NCI-H524 treated with DMSO at 0.1 percent for 48 hours (cell line): ENCODE measurements at places on chromosomes 1 and 21.

DNA sequence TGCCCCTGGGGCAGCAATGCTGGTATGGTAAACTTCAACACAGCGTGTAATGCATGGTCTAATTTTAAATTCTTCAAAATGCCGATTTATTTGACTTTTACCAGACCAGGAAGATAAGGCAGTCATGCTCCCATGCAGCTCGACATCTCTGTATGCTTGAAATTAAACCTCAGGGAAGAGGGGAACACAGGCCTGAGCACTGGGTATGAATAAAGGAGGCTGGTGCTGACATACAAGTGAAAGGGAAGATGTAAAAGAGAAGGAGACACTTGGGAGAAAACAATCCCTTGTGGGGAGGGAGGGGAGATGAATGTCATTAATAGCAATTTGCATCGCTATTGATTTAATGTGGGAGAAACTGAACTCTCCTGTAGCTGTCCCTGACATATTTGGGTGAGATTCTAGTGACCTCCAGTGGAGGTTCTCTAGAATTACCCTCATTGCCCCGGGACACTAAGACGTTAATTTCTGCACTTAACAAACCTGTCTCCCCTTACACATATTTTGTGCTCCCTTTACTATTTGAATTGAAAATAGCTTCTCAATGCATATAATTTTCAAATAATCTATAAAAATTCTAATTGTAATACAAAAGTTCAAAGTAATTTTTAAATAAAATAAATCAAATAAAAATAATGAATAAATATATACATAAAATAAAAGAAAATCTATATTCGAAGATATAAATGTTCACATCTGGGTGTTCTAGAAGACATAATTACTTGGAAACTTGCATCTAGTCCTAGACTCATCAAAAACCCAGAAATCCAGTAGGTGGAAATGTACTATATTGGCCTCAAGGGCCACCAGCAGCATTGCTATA, 283.1 kb downstream of the LMX1A start:
- no peak for DNase-seq

- DNase-seq = no peak
These were observed 59.2 kb downstream of the WARS2 start for GRCh38 chr1:119081267-119081666.

GRCh38 chr1:160148121-160148520, 3.3 kb upstream of the ATP1A4 start:
- no peak for DNase-seq

DNA sequence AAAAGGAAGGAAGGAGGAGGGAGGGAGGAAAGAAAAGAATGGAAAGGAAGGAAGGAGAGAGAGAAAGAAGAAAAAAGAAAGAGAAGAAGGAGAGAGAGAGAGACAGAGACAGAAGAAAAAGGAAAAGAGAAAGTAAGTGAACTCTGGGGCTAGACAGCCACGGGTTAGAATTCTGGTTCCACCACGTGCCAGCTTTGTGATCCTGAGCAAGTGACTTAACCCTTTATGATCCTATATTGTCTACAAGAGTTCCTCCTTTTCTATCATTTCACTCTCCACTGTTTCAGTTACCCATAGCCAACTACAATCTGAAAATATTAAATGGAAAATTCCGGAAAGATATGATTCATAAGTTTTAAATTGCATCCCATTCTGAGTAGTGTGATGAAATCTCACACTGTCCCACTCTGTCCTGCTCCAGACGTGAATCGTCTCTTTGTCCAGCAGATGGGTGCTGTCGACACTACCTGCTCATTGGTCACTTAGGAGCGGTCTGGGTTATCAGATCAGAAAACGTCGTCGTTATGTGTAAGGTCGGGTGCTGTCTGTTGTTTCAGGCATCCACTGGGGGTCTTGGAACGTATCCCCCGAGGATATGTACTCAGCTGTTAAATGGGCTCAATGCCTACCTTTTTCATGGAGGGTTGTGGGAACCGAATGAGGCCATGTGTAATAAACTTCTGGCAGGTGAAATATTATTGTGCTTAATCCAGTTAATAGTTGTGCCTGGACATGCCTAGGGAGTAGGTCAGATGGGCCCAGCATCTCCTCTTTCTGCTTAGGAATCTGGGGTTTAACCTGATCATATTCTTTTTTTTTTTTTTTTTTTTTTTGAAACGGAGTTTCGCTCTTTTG, 19.1 kb downstream of the TMEM51 start:
- no peak for DNase-seq

GRCh38 chr1:184258525-184258924, 128.3 kb upstream of the C1orf21 start:
- DNase-seq = no peak

DNA sequence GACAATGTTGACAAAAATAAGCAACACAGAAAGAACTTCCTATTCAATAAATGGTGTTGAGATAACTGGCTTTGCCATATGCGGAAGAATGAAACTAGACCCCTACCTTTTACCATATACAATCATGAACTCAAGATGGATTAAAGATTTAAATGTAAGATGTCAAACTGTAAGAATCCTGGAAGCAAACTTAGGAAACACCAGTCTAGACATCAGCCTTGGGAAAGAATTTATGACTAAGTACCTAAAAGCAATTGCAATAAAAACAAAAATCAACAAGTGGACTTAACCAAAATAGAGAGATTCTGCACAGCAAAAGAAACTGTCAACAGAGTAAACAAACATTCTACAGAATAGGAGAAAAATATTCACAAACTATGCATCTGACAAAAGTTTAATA, 16.1 kb upstream of the CLDN8 start:
- no peak for DNase-seq

GRCh38 chr1:48807554-48808260, 31.0 kb upstream of the BEND5 start:
- DNase-seq = no peak

- no peak for DNase-seq
These were observed 183.0 kb downstream of the SDCCAG8 start for GRCh38 chr1:243438815-243439214.

- no peak for DNase-seq
These were observed 29.3 kb downstream of the MYOG start for GRCh38 chr1:203056516-203056915.

- DNase-seq = no peak
These were observed 9.7 kb downstream of the TLR5 start for GRCh38 chr1:223133306-223133823.

- DNase-seq = no peak
These were observed 166.4 kb upstream of the IRF2BP2 start for GRCh38 chr1:234776256-234776875.

GRCh38 chr1:218171302-218171893, 113.7 kb upstream of the RRP15 start:
- no peak for DNase-seq

- no peak for DNase-seq
These were observed 626 bp downstream of the CXADR start for GRCh38 chr21:17513214-17514123.

- no peak for DNase-seq
These were observed 89.7 kb downstream of the ADARB1 start for GRCh38 chr21:45164124-45164511.

DNA sequence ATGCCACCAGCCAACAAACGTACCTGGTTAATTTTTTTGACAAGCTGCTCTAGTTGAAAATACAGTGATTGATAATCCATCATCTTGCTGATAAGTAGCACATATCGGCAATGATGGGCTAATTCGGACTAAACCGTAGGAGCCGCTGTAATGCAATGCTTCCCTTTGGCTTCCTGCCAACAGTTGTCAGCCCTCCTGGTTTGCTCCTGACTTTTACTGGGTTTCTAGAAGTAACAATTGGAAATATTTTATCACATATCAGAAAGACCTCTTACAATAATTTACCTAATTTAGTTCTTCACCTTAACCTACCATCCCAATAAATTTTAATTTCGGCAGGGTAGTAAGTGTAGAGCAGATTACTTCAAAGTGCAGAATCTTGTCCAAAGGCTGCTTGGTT, 148.5 kb downstream of the DHRS3 start:
- DNase-seq = no peak
